ENCODE measurements at places on chromosomes 12 and 14.

DNA sequence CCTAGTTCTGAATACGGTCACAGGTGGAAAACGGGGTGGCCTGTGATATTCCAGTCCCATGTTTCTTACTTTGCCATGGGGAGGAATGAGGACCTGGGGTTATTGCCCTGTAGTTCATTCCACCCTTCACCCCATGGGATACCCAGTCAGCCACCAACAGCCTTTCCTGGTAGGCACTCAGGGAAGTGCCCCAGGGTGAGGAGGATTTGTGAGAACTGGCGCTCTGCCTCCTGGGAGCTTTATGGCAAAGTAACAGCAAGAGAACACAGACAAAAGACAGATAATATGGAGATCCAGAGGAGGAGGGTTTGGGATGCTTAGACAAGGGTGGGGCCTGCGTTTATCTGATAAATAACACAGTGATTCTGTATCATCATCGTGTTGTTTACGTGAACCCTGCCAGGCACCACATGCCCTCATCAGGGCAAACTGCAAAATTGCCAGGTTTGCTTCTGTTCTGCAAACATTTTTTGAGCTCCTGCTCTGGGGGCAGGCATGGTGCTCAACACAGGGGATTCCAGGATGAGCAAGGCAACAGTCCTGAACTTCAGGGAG lies 223.5 kb downstream of the SLC41A2 start:
- no peak for DNase-seq

- DNase-seq = no peak
These were observed 9.2 kb upstream of the TIGAR start for GRCh38 chr12:4311776-4312175.

DNA sequence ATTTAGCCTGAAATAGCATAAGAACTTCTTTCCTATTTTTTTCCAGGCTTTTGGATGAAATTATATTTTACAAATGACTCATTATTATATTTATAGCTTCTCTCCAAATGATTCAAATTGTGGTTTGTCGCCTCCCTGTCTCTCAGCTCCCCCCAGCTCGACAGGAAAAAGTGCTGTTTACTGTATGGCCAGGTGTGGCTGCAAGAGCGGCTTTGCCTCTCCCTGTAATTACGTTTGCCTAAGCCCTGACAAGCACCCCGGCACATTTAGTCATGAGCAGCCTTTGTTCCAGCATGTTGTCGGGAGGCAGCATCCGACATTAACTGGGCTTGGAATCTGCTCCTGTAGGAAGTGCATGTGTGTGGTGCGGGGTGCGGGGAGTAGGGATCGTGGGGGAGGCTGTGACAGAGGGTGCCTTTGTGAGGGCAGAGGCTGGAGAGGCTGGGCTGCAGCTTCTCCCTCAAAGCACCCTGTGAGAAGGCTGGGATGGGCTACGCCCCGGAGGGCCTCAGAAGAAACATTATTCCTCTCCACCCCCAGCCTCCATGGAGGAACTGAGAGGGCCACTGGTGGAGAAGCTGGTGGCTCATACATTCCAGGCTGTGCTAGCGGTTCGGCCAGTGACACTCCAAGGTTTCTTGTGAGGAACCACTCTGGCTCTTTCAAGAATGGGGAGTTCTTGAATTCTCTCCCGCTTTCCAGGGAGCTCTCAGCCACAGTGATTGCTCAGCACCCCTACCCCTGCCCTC lies 42.1 kb upstream of the CTDSP2 start:
- DNase-seq = peak; percentile 93

DNA sequence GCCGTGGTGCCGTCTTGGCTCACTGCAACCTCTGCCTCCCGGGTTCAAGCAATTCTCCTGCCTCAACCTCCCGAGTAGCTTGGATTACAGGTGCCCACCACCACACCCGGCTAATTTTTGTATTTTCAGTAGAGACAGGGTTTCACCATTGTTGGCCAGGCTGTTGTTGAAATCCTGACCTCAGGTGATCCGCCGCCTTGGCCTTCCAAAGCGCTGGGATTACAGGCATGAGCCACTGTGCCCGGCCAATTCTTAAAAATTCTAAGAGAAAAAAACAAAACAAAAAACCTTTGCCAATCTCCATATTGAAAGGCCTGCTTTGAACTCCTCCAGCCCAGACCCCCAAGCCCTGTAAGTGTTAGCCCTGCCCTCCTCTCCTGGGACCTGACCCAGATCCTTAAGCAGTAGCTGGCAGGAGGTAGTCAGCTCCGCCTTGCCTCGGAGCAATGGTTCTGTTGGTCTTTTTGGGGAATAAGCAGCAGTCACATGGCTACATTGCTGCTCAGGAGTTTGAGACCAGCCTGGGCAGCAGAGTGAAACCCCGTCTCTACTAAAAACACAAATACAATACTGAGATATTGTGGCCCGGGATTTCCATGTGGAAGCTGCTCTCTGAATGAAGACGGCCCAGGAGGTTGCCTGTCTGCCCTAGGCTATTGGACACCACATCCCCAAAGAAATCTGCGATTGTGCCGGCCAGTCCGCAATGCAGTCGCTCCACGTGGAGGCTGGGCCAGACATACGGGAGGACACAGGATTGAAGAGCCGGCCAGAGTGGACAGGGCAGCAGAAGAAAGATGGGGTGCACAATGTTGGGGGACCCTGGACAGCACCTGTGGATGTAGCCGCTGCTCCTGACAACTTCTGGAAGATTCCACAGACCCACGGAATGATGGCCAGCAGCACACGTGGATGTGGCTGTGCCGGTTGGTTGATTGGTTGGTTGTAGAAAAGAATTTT lies 28.8 kb upstream of the BEGAIN start:
- no peak for DNase-seq

DNA sequence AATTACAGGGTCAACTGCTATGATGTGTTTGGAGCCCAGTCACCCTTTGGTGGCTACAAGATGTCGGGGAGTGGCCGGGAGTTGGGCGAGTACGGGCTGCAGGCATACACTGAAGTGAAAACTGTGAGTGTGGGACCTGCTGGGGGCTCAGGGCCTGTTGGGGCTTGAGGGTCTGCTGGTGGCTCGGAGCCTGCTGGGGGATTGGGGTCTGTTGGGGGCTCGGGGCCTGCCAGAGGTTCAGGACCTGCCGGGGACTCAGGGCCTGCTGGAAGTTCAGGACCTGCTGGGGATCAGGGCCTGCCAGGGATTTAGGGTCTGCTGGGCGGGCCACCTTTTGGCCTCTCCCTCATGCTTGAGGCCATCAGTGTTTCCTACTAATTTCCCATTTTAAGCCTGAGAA lies 37.1 kb downstream of the ALDH2 start:
- no peak for DNase-seq

GRCh38 chr12:69994724-69995173 lies 169.7 kb downstream of the MYRFL start:
- DNase-seq = no peak

DNA sequence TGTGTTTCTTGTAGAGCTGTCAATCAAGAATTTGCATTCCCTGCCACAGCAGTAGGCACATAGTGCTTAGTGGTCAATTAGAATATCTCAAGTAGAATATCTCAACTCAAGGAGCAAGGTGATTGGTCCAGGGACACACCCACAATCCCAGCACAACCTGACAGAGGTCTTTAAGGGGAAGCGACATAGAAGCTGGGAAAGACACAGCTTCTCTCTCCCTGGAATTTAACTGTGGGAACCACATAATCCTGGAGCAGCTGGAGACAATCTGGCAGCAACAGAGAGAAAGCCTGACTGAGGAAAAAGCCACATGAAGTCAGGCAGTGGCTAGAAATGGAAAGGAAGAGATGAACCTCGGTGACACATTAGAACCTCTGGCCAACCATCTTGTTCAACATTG lies 85.7 kb upstream of the LMO3 start:
- no peak for DNase-seq

GRCh38 chr12:109987615-109988014 lies 8.6 kb downstream of the GIT2 start:
- DNase-seq = peak; percentile 63

DNA sequence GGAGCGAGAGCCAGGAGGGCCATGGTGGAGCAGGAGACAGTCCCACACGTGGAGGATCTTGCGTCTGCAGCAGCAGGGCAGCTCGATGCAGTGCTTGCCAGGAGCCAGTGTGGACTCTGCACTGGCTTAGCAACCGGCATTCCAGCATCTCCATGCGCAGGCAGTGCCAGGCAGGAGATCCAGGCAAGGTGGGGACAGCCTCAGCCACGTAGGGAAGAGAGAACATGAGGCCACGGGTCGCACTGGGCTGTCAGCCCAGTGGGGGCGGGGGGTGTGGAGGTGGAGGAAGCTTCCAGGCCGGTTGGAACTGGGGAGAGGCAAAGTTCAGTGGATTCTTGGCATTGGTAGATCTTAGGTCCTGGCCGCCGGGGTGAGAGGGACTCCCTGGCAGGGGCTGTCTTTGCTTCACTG lies 121.0 kb upstream of the EVL start:
- no peak for DNase-seq

GRCh38 chr14:34888186-34888585 lies 13.0 kb upstream of the BAZ1A start:
- DNase-seq = no peak

DNA sequence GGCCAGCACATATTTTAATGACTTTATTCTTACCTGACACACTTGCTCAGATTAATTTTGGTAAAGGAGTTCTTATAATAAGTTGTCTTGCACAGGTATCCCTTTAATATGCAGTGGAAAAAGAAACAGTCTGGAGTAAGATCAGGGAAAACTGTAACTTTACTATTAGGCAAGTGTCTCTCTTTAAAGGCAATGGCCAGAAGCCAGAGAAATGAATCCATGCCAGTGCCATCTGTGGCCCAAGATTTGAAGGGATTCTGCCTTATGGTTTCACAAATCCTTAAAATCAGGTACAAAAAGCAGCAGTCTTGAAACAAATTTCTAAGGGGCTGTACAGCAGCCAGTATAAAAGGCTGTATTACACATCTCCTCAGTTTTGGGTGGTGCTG lies 22.4 kb downstream of the NFYB start:
- no peak for DNase-seq

DNA sequence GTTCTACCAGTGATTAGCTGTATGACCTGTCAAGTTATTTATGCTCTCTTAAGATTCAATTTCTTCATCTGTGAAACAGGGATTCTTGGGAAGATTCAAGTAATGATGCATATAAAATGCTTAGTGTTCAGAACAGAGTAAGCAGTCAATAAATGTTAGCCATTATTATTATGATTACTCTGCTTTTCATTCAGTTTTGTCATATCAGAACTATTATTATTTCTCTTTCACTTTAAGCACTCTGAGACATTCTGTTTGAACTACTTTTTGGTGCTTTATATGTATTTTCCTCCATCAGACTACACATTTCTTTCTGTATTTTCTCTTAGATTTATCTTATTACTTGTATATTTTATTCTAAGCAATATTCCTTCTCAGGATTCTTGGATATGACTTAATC lies 81.2 kb downstream of the CFAP54 start:
- DNase-seq = no peak

- DNase-seq = no peak
These were observed 34.8 kb downstream of the KCNK13 start for GRCh38 chr14:90096566-90096965.

DNA sequence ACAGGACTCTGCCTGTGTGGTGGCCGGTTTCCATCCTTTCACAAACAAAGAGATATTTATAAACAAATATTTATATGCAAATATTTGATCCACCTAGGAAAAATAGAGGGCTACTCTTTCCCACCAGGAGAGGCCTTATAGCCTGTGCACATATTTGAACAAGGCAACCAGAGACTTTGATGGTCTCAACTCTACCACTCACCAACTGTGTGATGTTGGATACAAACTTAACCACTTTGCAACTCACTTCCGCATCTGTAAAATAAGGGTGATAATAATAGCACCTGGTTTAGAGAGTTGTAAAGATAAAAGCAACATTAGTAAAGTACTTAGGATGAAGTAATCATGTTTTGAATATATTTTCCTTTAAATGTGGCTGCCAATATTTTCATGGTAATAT lies 1.5 kb upstream of the CLEC12A start:
- no peak for DNase-seq

DNA sequence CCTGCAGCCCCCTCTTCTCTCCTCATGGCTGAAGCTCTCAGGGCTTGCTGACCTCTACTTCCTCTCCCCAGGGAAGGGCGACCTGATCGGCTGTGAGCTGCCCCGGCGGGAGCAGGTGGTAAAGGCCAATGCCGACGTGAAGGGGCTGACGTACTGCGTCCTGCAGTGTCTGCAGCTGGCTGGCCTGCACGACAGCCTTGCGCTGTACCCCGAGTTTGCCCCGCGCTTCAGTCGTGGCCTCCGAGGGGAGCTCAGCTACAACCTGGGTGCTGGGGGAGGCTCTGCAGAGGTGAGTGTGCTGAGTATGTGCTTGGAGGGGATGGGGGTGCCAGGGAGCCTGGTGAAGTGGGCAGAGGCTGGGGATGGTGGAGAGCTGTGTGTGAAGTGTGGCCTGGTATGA lies 13.7 kb downstream of the MCRS1 start:
- no peak for DNase-seq

DNA sequence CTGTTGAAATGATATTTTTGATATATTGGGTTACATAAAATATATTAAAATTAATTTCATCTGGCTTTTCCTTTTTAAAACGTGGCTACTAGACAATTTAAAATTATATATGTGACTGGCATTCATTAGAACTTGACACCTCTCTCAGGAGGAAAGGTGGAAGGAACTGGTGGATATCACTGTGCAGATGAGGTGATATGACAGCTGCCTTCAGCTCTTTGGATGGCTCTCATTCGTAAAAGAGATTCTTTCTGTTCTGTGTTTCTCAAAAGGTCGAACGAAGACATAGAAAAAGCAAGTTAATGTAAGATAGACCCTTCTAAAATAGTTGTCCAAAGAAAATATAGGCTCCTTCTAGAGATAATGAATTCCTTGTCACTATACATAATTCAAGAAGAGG lies 36.6 kb downstream of the CRADD start:
- DNase-seq = no peak

- DNase-seq = no peak
These were observed 10.6 kb downstream of the MCRS1 start for GRCh38 chr12:49557187-49557916.

DNA sequence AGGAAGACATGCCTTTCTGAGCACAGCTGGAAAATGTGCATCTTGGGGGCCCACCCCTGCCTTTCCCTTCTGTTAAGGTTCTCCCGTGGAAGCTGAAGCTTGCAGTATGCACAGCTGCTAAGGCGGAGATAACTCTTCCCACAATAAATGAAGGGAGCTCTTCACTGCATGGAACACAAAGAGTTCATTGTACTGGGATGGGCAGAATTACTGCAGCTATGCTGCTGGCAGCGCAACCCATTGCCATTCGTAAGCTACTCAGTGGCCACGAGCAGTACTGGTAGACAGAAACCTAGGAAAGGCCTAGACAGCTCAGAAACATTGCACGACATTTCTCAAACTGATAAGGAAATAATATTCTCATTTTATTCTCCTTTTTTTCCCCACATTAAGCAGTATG lies 310.2 kb downstream of the MDGA2 start:
- DNase-seq = no peak

DNA sequence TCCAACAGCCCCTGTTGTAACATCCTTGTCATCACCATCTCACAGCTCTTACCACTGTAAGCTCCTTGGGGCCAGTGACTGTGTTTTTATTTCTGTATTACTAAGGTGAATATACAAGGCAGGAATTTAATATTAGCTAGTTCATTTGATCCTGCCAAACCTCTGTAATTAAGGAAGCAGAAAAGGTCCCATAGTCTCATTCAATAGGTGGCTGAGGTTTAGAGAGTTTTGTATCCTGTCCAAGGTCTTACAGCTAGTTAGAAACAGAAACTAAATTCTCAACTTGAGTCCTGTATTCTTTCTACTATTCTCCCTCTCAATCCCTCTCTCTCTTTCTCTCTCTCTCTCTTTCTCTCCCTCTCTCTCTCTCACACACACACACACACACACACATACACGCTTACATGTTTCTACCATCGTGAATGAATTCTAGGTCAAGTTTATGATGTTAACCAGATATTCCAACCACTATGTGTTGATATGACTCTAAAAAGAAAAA lies 543 bp upstream of the GLIPR1 start:
- peak; percentile 66 for DNase-seq

- DNase-seq = peak; percentile 53
These were observed 42.7 kb upstream of the FLRT2 start for GRCh38 chr14:85487215-85487614.

Measured in fibroblast of skin of right quadriceps (primary cell).